ENCODE measurements at places on chromosomes 5 and 9.

GRCh38 chr9:38389313-38389712, 3.2 kb upstream of the ALDH1B1 start:
- peak; percentile 26 for DNase-seq

DNA sequence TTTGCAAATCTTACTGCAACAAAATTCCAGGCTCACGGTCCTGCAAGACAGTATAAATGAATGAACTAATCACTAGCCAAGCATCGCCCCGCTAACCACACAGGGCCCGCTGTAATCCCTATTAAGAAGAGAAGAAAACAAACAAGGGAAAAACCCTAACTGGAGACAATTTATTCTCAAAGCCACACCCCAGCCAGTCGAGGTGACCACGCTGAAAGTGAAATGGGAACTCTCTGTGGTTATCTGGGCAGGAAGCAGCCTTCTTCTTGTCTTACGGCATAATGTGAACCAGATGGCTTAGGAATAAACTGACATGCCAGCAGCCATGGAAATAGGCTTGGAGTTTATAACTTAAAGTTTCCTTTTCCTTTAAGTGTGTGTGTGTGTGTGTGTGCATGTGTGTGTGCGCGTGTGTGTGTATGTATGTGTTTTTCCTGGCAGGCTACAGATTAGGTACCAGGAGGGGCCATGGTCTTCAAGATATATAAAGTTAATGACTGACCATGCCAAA, 120.2 kb downstream of the SEMA6A start:
- DNase-seq, result peak; percentile 71

DNA sequence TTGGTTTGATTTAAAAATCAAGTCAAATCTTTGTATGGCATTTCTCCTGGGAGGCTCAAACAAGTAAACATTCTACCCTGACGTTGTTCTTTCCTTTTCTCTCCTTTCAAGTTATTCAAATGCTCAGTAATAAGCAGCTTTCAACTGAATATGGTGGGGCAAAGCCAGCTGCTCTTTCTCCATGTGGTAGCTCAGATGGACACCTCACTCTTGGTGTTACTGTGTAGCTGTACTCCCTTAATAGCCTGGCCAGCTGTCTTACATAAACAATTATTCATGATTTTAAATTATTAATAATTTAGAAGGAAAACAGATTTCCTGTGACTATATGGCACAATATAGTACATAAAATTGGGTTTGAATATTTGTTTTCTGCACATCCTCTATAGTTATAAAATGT, 165.2 kb downstream of the PDE4D start:
- no peak for DNase-seq

- no peak for DNase-seq
These were observed 52.6 kb downstream of the ESM1 start for GRCh38 chr5:54932789-54933188.

- no peak for DNase-seq
These were observed 11.7 kb downstream of the OR13J1 start for GRCh38 chr9:35858458-35858857.

- DNase-seq, result no peak
These were observed 2.1 kb upstream of the IRX4 start for GRCh38 chr5:1884678-1885403.

GRCh38 chr9:9820436-9820835, 792.4 kb downstream of the PTPRD start:
- DNase-seq, result no peak

- DNase-seq, result no peak
These were observed 28.5 kb downstream of the KCNMB1 start for GRCh38 chr5:170360709-170361108.

DNA sequence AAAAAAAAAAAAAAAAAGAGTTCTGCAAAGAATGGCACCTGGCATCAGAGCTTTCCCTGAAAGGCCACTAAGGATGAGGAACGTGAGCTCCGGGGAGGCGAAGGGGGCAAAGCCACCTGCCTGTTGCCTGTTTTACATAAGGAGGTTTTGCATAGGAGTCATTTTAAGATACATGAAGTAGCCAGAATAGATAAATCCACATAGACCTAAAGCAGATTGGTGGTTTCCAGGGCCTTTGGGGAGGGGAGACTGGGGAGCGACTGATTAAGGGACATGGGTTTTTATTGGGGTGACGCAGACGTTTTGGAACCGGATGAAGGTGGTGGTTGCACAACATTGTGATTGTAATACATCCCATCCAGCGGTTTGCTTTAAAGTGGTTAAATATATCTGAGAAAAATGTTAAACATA, 7.1 kb downstream of the NEK6 start:
- no peak for DNase-seq

DNA sequence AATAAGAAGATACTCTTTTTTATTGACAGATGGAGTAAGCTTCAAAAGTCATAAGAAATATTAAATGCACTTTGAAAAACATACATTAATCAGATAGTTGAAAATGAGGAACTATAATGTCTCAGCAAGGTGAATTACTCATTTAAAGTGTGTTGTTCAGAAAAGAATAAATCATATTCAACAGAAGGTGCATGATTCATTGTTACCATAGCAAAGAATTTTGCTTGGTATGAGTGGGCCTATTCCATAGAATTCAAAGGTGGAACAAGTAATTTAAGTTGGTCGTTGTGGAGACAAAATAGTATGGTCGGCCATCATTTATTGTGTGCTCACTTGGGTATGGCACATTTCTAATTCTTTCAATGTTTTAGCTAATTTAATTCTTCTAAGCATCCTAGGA, 1920.2 kb upstream of the CDH9 start:
- DNase-seq, result no peak

GRCh38 chr9:3868466-3868865, 342.7 kb upstream of the RFX3 start:
- DNase-seq, result no peak
